ENCODE measurements at places on chromosomes 2 and 18. TPM values are rescaled to one million over a fixed set of nuclear protein-coding genes. Genes with fewer than 3 reads are reported as not detected.

CFLAR gene
- 268 TPM for total RNA-seq

GRCh38 chr18:45245091-45245511, 370.2 kb upstream of the SLC14A2 start:
- peaks cover 9% of the 10 kb centered on the region for H3K27me3 ChIP-seq
- H3K4me1 ChIP-seq = no peaks in the 10 kb centered on the region
- DNase-seq = no peak
- no peaks in the 10 kb centered on the region for H3K36me3 ChIP-seq

SLC30A3 gene
- total RNA-seq = 1.7 TPM

UGT1A7 gene
- not detected for total RNA-seq

ANKZF1 gene
- 142 TPM for total RNA-seq

GRCh38 chr18:57427429-57428201, 7.6 kb upstream of the ONECUT2 start:
- peaks cover 59% of the 10 kb centered on the region for H3K27me3 ChIP-seq
- no peak overlapping the region for H3K27ac ChIP-seq
- H3K4me3 ChIP-seq = no peak overlapping the region
- no peak for DNase-seq
- no peaks in the 10 kb centered on the region for H3K36me3 ChIP-seq

Data from activated T-helper 2 cell treated with anti-CD3 and anti-CD28 coated beads, Interferon-gamma antibody, Interleukin-2, Interleukin-4, amounts not matched to agents 10 μg/mL and 5 μg/mL and 100 μg/mL, durations not matched to agents 14 hours and 24 hours and 36 hours (primary cell).